ENCODE measurements at places on chromosomes 2 and 18.
A peak's percentile ranks its signal among the peaks of the same experiment; 100 is the strongest.

DNA sequence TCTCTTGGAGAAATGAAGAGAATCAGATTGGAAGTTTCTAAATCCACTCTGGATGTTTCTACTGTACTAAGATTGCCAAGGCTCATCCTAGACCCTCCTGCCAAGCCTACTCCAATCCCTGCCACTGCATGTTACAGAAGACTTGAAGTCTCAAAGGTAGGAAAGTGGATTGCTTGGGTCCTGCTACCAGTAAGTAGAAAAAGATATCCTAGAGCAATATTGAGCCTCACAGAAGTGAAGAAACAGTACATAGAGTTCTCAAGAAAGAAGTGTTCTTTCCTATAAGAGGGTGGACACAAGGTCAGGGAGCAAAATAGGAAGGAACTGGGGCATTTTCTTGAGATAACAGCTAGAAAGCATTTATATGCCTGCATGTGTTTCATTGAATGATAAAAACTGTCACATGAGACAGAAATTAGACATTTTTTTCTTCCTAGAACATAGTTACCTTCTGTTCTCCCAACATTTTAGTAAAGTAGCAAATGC is 232.9 kb downstream of the RBM43 start:
- no peak for DNase-seq

GRCh38 chr2:70596293-70596692 is 42.7 kb upstream of the TGFA start:
- DNase-seq: peak; percentile 2

- DNase-seq: no peak
These were observed 140.4 kb downstream of the MYO1B start for GRCh38 chr2:191385416-191386160.

DNA sequence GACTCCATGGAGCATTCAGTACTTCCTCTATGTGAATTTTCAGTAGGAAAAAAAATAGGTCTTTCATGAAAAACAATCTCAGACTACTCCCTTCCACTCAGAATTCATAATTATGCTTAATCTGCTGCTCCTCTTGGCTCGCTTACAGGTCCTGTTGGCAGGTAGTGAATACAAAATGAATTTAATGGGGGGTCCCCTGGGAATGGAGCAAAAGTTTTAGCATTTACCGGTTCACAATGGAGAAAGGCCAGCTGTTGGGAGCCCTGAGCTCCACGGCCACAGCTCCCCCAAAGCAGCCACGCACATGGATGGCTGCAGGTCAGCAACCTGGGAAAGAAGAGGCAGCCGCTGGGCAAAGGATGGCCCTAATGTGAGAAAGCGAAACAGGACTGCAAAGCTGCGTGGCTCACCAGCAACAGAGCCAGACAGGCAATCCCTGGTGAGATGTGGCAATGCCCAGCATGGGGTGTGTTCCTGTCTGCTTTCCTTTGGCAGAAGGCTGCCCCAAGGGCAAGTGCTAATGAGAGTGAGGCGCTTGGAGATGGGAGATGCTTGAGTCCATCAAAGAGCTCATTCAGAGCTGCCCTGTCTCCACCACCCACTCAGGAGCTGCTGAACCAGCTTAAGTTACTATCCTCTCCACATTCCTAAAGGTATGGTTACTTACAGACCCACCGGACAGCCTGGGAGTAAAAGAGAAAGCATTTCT is 447.4 kb downstream of the EPHA4 start:
- no peak for DNase-seq

DNA sequence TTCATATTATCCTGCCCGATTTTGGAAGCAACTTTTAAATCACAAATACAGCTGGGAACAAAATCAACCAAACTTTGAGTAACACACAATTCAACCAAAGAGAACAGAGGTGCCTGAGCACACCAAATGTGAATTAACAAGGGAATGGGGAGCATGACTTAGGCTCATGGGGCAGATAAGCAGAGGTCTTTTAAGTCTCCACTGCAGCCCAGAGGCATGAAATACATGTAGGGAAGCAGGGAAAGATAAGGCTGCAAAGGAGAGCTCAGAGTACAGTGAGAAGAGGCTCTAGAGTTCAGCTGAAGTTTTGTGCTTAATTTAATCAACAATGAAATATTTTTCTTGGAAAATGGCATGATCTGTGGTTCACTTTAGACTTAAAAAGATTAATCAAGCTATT is 49.0 kb downstream of the CYTIP start:
- DNase-seq: no peak

- no peak for DNase-seq
These were observed 61.7 kb downstream of the CYBRD1 start for GRCh38 chr2:171584001-171584400.

- DNase-seq: no peak
These were observed 57.6 kb downstream of the SLC4A3 start for GRCh38 chr2:219684721-219685689.

- no peak for DNase-seq
These were observed 93.2 kb upstream of the PKDCC start for GRCh38 chr2:41954304-41955291.

GRCh38 chr2:190855245-190855644 is 25.4 kb upstream of the GLS start:
- DNase-seq: no peak

DNA sequence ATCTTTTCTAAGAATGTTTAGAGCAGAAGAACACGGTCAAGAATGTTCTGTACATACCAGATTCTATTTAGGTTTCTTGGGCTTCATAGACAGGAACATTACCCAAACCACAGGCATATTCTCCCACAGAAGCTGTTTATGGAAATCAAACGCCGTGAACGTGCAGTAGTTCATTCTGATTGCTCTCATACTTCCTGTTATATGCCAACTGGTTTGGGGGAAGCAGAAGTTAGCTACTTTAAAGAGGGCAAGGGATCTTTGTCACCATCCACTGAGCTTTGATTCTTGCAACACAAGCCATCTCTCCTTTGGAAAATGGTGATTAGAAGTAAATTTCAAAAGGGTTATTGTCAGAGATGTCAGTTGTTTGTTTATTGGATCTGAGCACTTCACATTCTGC is 182.2 kb upstream of the NRP2 start:
- no peak for DNase-seq

GRCh38 chr2:129069875-129070594 is 751.4 kb upstream of the HS6ST1 start:
- no peak for DNase-seq

- no peak for DNase-seq
These were observed 33.7 kb downstream of the LANCL1 start for GRCh38 chr2:210442878-210443277.

DNA sequence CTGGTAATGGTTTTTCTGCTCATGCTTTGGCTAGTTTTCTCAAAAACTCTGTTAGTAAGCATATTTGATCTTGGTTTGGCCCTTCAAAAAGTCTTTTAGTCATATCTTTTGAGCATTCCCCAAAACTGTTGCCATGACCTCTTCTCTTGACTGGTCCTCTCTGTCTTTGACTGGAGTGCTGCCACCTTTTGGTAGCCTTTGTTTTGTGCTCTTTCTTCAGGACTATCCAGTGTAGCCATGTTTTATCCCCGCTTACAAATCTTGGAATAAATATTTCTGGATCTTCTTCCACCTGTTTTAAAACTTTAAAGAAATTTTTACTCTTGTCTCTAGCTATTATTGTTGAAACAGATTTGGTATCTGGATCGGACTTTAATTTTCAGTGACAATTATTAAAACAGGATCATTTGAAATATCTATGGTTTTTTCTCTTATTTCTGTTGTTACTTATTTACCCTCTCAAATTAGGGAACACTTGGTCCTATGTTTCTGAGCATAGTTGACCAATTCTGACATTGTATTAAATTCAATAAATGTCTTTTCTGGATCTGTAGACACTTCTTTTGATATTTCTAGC is 965 bp upstream of the ELOA2 start:
- no peak for DNase-seq

- no peak for DNase-seq
These were observed 42.4 kb upstream of the GRHL1 start for GRCh38 chr2:9909106-9909505.

DNA sequence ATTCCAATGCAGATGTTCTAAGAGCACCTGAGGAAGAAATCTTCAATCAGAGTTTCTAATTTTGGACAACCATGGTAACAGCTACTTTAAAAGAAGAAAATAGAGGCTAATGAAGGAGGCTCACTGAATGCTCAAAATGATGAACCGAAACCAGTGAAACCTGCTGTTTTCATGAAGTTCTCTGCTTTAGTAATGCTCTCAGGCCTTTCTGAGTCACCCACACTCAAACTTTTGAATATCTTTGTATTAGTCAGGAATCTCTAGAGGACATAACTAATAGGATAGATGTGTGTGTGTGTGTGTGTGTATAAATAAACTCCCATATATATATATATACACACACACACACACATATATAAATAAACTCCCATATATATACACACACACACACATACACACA is 76.9 kb upstream of the RIT2 start:
- no peak for DNase-seq

DNA sequence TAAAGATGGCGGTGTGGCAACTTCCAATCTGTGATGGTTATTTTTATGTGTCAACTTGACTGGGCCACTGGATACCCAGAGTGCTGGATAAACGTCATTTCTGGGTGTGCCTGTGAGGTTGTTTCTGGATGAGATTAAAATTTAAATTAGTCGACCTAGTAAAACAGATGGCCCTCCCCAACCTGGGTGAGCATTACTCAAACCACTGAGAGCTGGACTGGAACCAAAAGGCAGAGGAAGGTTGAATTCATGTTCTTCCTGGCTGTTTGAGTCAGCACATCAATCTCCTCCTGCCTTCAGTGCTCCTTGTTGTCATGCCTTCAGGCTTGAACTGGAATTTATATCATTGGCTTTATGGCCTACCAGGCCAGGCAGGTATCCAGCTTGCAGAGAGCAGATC is 190.8 kb upstream of the RGPD4 start:
- peak; percentile 19 for DNase-seq
